Activated naive CD8-positive, alpha-beta T cell treated with anti-CD3 and anti-CD28 coated beads for 36 hours (primary cell): ENCODE measurements at places on chromosomes 7 and 10. TPM values are rescaled to one million over a fixed set of nuclear protein-coding genes. Genes with fewer than 3 reads are reported as not detected.

GRCh38 chr10:31011017-31011664 is 20.5 kb downstream of the ZNF438 start:
- no peak overlapping the region for H3K27ac ChIP-seq
- no peak for DNase-seq
- peaks cover 7% of the 10 kb centered on the region for H3K4me1 ChIP-seq
- no peaks in the 10 kb centered on the region for H3K27me3 ChIP-seq

HGF gene
- total RNA-seq = not detected

GRCh38 chr7:7321681-7322080 is 139.3 kb downstream of the C1GALT1 start:
- H3K27ac ChIP-seq = no peak overlapping the region
- H3K36me3 ChIP-seq = no peaks in the 10 kb centered on the region
- peaks cover 3% of the 10 kb centered on the region for H3K27me3 ChIP-seq

DNA sequence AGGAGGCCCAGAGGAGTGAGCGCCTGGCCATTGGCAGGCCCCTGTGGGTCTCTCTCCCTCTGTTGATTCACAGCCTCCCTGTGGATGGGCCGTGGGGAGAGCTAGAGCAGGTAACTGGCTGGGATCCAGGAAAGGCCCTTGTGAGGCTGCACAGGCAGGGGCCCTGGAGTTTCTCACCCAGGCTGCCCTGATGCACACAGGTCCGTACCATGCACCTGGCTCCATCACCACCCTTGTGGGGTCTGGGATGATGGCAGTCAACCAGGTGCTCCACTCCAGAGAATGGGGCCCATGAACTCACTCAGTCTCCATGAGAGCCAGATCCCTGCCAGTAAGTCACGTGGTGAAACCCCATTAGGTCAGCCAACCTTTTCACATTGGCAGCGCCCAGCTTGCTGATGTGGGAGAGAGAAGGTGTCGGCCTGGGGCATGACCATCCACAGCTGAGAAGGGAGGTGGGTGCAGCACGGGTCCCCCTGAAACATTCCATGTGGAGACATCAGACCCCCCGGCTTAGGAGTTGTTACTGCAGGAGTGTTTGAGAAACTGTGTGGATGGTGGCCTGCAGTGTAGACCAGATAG is 320.8 kb downstream of the ADARB2 start:
- no peaks in the 10 kb centered on the region for H3K36me3 ChIP-seq
- H3K27me3 ChIP-seq = peaks cover 29% of the 10 kb centered on the region
- H3K4me1 ChIP-seq = peaks cover 8% of the 10 kb centered on the region
- DNase-seq = no peak
- no peak overlapping the region for H3K4me3 ChIP-seq

- no peaks in the 10 kb centered on the region for H3K4me1 ChIP-seq
- no peak for DNase-seq
- no peak overlapping the region for H3K4me3 ChIP-seq
- H3K27me3 ChIP-seq = no peaks in the 10 kb centered on the region
Measured at GRCh38 chr10:131994435-131994834, 12.7 kb upstream of the BNIP3 start.

DNA sequence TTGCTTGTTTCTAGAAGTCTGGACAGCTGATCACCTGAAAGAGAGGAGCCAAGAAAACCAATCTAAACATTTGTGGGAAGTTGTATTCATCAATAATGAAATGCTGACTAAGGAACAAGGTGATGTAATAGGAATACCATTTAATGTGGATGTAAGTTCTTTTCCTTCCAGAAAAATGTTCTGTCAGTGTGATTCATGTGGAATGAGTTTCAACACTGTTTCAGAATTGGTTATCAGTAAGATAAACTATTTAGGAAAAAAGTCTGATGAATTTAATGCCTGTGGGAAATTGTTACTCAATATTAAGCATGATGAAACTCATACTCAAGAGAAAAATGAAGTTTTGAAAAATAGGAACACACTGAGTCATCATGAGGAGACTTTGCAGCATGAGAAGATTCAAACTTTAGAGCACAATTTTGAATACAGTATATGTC is 39.8 kb upstream of the ZNF37A start:
- peaks cover 86% of the 10 kb centered on the region for H3K36me3 ChIP-seq
- peaks cover 2% of the 10 kb centered on the region for H3K4me1 ChIP-seq
- no peak overlapping the region for H3K4me3 ChIP-seq
- no peaks in the 10 kb centered on the region for H3K27me3 ChIP-seq
- no peak for DNase-seq
- no peak overlapping the region for H3K27ac ChIP-seq

- H3K27me3 ChIP-seq = no peaks in the 10 kb centered on the region
- H3K4me1 ChIP-seq = peaks cover 22% of the 10 kb centered on the region
- no peak overlapping the region for H3K27ac ChIP-seq
- no peak for DNase-seq
Measured at GRCh38 chr10:72567889-72568640, 57.8 kb downstream of the MICU1 start.

GRCh38 chr7:10579561-10579960 is 394.1 kb upstream of the PHF14 start:
- DNase-seq = no peak
- H3K27me3 ChIP-seq = no peaks in the 10 kb centered on the region
- H3K27ac ChIP-seq = no peak overlapping the region
- H3K4me1 ChIP-seq = no peaks in the 10 kb centered on the region

C7orf57 gene
- total RNA-seq = 1.1 TPM

DNA sequence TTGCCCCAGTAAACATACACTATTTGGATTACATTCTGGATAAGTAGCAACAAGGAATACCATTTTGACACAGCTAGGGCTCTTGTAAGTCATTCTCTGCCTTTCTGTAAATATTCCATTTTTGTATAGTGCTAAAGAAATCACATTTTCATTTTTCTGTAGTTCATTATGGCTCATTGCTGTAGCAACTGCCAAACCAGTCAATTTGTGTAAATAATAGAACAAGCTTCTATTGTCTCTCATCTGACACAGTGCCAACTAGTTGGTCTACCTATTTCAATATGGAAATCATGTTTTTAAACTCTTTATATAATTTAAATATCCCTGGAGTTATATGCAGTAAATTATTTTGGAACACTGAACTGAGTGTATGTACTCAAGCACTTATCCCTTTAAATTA is 193.7 kb downstream of the RELN start:
- no peak overlapping the region for H3K27ac ChIP-seq
- no peaks in the 10 kb centered on the region for H3K4me1 ChIP-seq
- H3K36me3 ChIP-seq = no peaks in the 10 kb centered on the region

DNAJC12 gene
- total RNA-seq = 47.1 TPM

DNA sequence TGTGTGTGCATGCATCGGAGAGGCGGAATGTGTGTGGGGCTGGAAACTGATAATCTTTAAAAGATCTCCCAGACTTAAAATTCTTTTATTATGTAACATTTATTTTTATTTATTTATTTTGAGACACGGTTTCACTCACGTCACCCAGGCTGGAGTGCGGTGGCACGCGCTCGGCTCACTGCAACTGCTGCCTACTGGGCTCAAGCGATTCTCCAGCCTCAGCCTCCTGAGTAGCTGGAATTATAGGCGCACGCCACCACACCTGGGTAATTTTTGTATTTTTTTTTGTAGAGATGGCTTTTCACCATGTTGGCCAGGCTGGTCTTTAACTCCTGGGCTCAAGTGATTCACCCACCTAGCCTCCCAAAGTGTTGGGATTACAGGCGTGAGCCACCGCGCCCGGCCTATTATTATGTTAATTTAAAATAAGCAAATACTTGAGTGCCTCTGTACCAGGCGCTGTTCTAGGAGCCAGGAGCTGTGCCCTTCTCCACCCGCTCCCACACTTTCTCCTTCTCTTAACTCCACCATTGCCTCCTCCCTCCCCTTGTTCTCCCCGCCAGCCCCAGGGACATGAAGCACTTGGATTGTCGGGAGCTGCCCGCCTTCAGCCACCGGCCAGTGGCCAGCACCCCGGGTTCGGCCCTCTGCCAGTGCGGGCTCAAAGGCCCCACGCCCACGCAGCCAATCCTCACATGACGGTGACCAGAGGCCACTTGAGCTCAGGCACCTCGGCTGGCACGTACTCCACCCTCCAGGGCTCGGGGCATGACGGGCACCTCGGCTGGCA is 163.6 kb downstream of the DNAJB6 start:
- no peaks in the 10 kb centered on the region for H3K36me3 ChIP-seq
- H3K4me1 ChIP-seq = peaks cover 31% of the 10 kb centered on the region
- no peak for DNase-seq
- H3K27me3 ChIP-seq = no peaks in the 10 kb centered on the region
- no peak overlapping the region for H3K27ac ChIP-seq

ANKRD22 gene
- total RNA-seq = not detected

- peaks cover 36% of the 10 kb centered on the region for H3K4me1 ChIP-seq
- DNase-seq = no peak
- H3K36me3 ChIP-seq = peaks cover 7% of the 10 kb centered on the region
- peak overlapping the region; percentile 71 for H3K27ac ChIP-seq
- peak overlapping the region; percentile 74 for H3K4me3 ChIP-seq
Measured at GRCh38 chr10:103193820-103194529, 903 bp upstream of the NT5C2 start.

- no peaks in the 10 kb centered on the region for H3K4me1 ChIP-seq
- no peak overlapping the region for H3K27ac ChIP-seq
- DNase-seq = no peak
- H3K36me3 ChIP-seq = no peaks in the 10 kb centered on the region
- no peaks in the 10 kb centered on the region for H3K27me3 ChIP-seq
Measured at GRCh38 chr10:67401711-67402110, 294.3 kb downstream of the CTNNA3 start.

NUTM2D gene
- total RNA-seq = 1.3 TPM

GPR15LG gene
- total RNA-seq = not detected

- H3K4me3 ChIP-seq = no peak overlapping the region
- H3K36me3 ChIP-seq = no peaks in the 10 kb centered on the region
- no peaks in the 10 kb centered on the region for H3K27me3 ChIP-seq
- no peaks in the 10 kb centered on the region for H3K4me1 ChIP-seq
- no peak overlapping the region for H3K27ac ChIP-seq
- DNase-seq = no peak
Measured at GRCh38 chr10:48213047-48213446, 61.4 kb downstream of the FRMPD2 start.

PTPRZ1 gene
- total RNA-seq = not detected

GRCh38 chr10:105269689-105270088 is 628.6 kb downstream of the SORCS3 start:
- H3K27me3 ChIP-seq = no peaks in the 10 kb centered on the region
- no peak overlapping the region for H3K4me3 ChIP-seq
- peaks cover 2% of the 10 kb centered on the region for H3K4me1 ChIP-seq
- H3K27ac ChIP-seq = no peak overlapping the region

HOXA11 gene
- total RNA-seq = not detected

- DNase-seq = no peak
- no peak overlapping the region for H3K27ac ChIP-seq
- H3K4me3 ChIP-seq = no peak overlapping the region
- no peaks in the 10 kb centered on the region for H3K27me3 ChIP-seq
Measured at GRCh38 chr7:8637322-8637721, 203.9 kb downstream of the NXPH1 start.

GRCh38 chr10:51344371-51344770 is 270.1 kb downstream of the PRKG1 start:
- H3K4me1 ChIP-seq = no peaks in the 10 kb centered on the region
- DNase-seq = no peak
- no peaks in the 10 kb centered on the region for H3K36me3 ChIP-seq

NDUFA5 gene
- 70.8 TPM for total RNA-seq

GRCh38 chr10:47353351-47353750 is 5.2 kb downstream of the RBP3 start:
- no peak overlapping the region for H3K4me3 ChIP-seq
- no peak overlapping the region for H3K27ac ChIP-seq
- no peaks in the 10 kb centered on the region for H3K4me1 ChIP-seq
- no peak for DNase-seq
- H3K27me3 ChIP-seq = no peaks in the 10 kb centered on the region

- H3K4me3 ChIP-seq = no peak overlapping the region
- H3K4me1 ChIP-seq = peaks cover 10% of the 10 kb centered on the region
- no peaks in the 10 kb centered on the region for H3K36me3 ChIP-seq
- H3K27me3 ChIP-seq = no peaks in the 10 kb centered on the region
- no peak for DNase-seq
Measured at GRCh38 chr10:69412232-69412790, 4.4 kb downstream of the TACR2 start.

GRCh38 chr7:6647541-6647940 is 10.4 kb downstream of the ZNF316 start:
- H3K36me3 ChIP-seq = peaks cover 53% of the 10 kb centered on the region
- no peak overlapping the region for H3K27ac ChIP-seq
- no peak overlapping the region for H3K4me3 ChIP-seq
- H3K27me3 ChIP-seq = no peaks in the 10 kb centered on the region
- no peaks in the 10 kb centered on the region for H3K4me1 ChIP-seq

ZNF804B gene
- total RNA-seq = not detected

- no peak overlapping the region for H3K4me3 ChIP-seq
- H3K4me1 ChIP-seq = no peaks in the 10 kb centered on the region
- no peaks in the 10 kb centered on the region for H3K36me3 ChIP-seq
- no peak for DNase-seq
- H3K27ac ChIP-seq = no peak overlapping the region
Measured at GRCh38 chr7:98394377-98394836, 6.5 kb downstream of the BAIAP2L1 start.

- H3K27me3 ChIP-seq = peaks cover 42% of the 10 kb centered on the region
- no peak for DNase-seq
- no peak overlapping the region for H3K4me3 ChIP-seq
- H3K36me3 ChIP-seq = no peaks in the 10 kb centered on the region
- no peaks in the 10 kb centered on the region for H3K4me1 ChIP-seq
Measured at GRCh38 chr10:42864575-42864974, 82.0 kb downstream of the BMS1 start.

EGR2 gene
- 52.1 TPM for total RNA-seq

- no peak overlapping the region for H3K4me3 ChIP-seq
- DNase-seq = no peak
- no peaks in the 10 kb centered on the region for H3K27me3 ChIP-seq
- H3K36me3 ChIP-seq = no peaks in the 10 kb centered on the region
Measured at GRCh38 chr10:61486738-61487396, 33.7 kb upstream of the TMEM26 start.

DNA sequence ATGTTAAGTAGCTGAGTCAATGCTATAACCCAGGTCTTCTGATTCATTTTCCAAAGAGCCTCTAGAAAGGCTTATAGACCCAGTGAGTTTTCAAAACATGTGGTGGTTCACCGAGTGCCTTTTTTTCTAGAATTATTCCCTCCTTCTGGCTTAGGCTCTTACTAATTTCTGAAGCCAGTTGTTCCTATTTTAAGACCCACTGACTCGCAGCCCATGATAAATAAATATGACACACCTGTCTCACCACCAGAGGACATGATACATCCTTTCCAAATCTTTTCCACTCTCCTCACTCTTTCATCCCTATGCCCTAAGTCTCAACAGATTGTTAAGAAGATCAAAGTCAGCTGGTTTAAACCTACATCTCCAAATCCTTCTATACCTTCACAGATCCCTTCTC is 126.0 kb upstream of the WNT16 start:
- DNase-seq = no peak
- no peaks in the 10 kb centered on the region for H3K4me1 ChIP-seq
- no peaks in the 10 kb centered on the region for H3K36me3 ChIP-seq
- no peak overlapping the region for H3K4me3 ChIP-seq
- peaks cover 8% of the 10 kb centered on the region for H3K27me3 ChIP-seq

DNA sequence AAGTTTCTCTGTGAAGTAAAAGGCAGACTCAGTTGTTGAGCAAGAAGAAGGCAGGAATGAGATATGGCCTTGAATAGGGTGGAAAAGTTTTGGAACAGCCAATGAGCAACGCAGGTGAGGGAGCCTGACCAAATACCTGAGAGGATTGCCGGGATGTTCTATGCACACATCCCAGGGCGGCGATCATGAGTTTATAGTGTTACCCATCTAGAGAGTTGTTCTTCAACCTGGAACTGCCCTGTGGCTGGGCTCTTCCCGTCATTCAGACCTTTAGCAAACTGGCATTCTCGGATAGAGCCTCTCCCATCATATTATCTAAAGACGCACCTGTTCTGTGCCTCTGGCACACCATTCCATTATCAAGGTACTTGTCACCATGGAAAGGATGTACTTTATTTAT is 103.0 kb upstream of the KIF5B start:
- peaks cover 4% of the 10 kb centered on the region for H3K36me3 ChIP-seq
- DNase-seq = no peak
- no peaks in the 10 kb centered on the region for H3K4me1 ChIP-seq
- H3K4me3 ChIP-seq = no peak overlapping the region
- H3K27ac ChIP-seq = no peak overlapping the region
